Activated T-cell treated with anti-CD3 and anti-CD28 coated beads for 1 hour (primary cell): ENCODE measurements at places on chromosomes 6 and 20.
A peak's percentile ranks its signal among the peaks of the same experiment; 100 is the strongest.

DNA sequence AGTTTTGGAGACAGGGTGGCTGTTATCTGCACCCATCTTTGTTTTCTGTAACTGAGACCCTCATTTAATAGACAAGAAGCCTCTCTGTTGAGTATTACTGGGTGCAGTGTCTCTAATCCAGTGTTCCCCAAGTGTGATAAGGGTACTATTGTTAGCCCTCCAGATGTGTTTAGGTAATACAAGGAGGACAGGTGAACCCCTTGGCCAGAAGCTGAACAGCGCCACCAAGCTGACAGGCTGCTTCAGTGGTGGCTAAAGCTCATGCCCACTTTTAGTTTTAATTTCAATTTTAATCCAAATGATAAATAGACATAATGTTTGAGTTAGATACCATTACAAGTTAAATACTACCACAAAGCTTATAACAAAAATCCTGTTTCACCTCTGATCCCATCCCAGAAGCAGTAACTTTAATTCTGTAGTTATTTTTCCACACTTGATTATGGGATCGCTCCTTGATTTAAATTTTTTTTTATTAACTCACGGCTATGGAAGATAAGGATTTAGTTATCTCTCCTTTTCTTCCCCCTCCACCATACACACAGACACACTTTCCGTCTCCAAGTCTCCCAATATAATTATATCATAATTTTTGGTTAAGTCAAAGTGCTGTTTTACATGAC, 8.4 kb upstream of the STK35 start:
- DNase-seq = no peak

- no peak for DNase-seq
Measured at GRCh38 chr20:53126185-53126584, 154.0 kb downstream of the TSHZ2 start.

GRCh38 chr6:44636561-44637248, 249.2 kb downstream of the CDC5L start:
- no peak for DNase-seq

DNA sequence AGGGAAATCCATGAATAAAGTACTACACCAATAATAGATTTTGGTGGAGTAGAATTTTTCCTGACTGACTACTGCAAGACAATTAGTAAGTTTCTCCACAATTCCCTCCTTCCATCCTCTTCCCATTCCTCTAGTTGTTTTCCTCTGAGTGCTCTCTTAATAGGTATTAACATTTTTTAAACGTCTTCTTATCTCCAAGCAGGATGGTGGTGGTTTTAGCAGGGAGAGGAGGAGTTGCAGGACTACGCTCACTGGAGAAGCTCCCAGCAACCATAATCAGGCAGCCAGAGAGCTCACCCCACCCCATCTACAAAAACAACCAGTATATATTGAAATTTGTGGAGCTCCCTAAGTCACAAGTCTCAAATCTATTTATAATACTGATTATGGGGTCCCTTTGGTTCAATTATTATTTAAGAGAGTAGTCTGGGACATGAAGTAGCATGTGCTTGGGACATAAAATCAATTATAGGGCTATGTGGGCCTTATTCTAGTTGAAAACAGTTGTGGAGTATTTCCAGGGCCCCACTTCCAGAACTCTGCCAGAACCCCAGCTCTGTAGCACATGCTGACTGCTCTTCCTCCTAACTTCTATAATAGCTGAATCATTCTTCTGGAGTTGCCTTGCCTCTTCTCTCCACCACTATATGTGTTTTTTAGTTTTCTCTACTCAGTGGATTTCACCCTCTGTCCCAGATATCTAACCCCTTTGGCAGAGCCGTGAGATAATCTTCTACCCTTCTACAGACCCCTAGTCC, 49.8 kb downstream of the MYB start:
- DNase-seq = no peak

DNA sequence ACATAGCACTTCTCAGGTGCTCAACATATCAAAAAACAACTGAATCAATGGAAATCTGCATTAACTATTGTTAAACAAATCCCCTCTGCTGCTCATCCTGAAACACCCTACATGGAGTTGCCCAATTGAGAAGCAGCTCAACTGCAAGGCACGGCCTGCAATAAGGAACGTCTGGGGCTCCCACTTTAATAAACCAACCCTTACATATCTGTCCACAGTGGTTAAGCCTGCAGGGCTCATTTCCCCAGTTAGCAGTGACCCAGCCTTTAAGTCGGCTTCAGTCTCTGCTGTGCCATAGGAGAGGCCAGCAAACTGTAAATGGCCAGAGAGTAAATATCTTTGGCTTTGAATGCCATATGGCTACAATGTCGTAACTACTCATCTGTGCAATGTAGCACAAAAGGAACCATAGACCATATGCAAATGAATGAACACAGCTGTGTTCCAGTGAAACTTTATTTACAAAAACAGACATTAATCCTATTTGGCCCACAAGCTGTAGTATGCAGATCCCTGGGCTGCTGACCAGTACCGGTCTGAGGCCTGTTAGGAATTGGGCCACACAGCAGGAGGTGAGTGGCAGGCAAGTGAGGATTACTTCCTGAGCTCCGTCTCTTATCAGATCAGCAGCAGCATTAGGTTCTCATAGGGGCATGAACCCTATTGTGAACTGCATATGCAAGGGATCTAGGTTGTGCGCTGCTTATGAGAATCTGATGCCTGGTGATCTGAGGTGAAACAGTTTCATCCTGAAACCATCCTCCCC, 522.7 kb upstream of the CDH4 start:
- no peak for DNase-seq

DNA sequence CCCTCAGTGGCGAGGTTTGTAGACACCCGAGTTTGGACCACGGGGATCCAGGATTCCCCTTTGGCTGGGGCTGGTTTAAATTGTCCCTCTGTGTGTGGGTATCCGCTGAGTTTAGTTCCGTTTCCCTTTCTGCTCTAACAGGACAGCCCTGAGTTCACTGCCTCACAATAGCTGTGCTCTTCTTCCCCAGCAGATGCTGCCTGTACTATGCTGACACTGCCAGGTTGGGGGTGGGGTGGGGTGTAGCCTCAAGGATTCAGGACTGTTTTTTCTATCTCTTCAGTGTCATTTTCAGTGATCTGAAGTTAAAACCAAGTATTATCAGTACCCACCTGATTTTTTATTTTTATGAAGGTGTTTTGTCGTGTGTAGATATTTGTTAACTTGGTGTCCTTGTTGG, 655.0 kb downstream of the COL12A1 start:
- no peak for DNase-seq

GRCh38 chr6:106751501-106752252, 122.3 kb downstream of the QRSL1 start:
- DNase-seq = no peak

DNA sequence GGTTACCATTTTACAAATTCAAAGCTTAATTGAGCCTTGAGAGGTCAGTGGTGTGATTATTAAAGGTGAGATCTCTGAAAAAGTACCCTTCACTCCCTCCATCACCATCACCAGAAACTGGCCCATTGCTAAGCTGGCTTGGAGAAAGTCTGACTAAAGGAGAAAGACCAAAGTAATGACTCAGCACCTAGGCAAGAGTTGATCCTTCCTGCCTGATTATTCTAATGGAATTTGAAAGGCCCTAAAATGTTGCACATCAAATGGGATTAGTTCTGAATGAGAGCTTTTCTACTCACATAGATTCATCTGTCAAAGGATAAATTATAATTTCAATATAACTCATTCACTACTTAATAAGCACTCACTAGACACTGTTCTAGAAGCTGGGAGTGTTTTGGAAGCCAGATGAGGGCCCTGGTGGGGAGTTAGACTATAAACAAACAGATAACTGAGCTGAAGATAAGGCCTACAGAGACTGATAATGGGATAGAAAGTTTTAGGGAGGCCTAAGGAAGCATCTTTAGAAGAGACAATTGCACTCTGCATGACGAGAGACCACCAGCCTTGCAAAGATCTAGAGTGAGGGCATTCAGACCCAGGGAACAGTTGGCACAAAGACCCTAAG, 366.7 kb downstream of the SYNE1 start:
- DNase-seq = no peak

DNA sequence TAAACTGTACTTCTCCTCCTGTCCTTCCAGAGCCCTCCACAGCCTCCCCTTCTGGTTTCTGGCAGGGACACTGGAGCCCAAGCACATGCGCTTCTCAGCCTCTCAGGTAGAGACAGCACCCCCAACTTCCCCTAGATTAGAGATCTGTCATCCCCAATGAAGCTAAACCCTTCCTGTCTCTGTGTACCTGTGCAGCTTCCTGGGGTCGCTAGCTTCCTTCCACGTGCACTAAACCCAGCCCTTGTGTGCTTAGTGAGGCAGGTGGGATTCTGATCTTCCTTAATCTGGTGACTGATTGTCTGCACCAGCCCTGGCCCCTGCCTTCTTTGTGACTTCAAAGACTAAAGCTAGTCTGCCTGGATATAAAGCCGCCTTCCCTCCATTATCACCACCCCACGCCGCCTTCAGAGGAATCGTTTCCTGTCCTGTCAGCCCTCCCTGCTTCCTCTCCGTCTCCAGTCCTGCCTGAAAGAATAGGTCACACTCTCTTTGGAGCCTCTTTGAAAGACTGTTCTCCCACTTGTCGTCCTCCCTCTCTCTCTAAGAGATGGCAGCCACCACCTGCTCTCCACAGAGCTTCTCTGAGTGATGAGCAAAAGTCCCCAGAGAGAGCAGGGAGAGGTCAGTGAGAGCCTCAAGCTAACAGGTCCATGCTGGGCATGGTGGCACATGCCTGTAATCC, 27.5 kb downstream of the CAPN11 start:
- DNase-seq = no peak

- DNase-seq = no peak
Measured at GRCh38 chr6:46291275-46291633, 120.5 kb upstream of the ENPP5 start.

DNA sequence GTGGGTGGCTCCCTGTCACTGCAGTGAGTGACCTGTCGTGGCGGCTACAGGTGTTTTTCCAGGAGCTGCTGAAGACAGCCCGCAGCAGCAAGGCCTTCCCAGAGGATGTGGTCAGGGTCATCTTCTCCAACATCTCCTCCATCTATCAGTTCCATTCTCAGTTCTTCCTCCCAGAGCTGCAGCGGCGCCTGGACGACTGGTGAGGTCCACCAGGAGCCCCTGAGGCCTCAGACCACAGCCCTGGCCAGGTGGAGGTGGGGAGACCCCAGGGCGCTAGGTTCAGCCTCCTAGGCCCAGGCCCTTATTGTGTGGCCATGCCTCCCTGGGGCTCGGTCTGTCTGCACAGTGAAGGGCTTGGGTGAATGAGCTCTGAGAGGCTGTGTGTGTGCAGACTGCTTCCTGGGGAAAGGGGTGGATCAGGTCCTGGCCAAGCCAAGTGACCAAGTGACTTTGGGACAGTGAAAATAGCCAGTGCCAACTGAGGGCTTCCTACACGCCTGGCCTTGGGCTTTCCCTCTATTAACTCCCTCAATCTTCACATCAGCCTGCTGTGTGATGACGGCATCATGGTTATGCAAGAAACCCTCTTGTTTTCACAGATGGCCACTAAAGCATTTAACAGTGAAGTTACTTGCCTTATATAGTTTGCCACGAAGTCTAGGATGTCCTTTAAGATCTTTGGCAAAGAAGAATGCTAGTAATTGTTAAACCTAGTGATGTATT, 6.4 kb downstream of the FGD2 start:
- DNase-seq = no peak

DNA sequence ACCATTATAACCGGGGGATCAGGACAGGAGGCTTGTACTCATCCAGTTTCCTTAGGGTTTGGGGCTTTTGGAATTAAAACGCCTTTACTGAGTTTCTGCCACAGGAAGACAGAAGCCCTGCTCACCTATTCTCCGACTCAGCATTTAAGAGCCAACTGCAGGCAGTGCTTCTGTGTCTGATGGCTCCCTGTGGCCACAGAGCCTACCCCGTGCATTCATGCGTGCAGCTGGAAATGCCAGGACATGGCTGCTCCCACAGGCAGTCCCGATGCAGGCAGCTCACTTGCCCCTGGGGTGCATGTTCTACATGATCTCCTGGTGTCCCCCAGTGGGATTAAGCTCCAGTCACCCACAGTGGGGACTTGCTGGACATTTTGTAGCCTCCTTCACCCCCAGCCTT, 22.2 kb downstream of the ZNF831 start:
- no peak for DNase-seq

DNA sequence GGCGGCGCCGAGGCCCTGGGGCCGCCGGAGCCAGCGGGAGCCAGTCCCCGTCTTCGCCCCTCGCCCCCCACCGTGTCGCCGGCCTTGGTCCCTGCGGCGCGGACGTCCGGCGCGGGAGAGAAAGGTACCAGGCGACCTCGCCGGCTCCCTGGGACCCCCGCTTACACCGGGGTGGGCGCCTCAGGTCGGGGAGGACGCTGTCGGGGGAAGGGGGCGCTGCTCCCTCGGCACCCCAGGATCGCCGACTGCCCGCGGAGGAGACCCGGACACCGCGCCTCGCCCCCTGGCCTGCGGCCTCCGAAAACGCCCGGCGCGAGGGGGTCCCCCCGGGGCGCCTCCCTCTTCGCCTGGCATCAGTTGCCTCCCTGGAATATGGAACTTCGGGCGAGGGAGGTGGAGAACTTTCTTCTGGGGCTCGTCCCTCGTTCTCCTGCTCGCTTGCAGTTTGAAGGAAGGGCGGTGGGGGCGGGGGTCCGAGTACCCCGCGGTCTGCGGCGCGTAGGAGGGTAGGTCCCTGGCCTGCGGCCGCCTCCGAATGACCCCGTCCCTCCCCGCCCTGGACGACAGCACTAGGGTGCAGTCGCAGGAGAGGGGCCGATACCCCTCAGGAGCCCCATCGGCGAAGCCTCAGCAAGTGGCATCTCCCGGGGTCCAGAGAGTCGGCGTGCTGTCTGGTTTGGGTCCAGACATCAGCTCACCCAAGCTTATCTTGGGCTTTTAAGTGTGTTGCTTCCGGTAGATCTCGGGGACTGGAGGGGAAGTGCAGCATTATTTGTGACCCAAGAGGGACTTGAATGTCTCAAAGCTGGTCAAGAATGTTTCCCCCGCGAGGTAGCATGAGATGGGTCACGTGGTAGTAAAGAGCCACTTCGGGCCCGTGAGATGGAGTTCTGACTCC, 549 bp downstream of the ANKRD6 start:
- peak; percentile 4 for DNase-seq

GRCh38 chr6:3746119-3746691, 5.3 kb downstream of the PXDC1 start:
- DNase-seq = no peak

GRCh38 chr20:64254571-64255360, 782 bp upstream of the PCMTD2 start:
- no peak for DNase-seq

- no peak for DNase-seq
Measured at GRCh38 chr6:141117874-141118273, 1014.9 kb upstream of the GJE1 start.
